ENCODE measurements at places on chromosomes 4 and X.
A peak's percentile ranks its signal among the peaks of the same experiment; 100 is the strongest.

- no peak for DNase-seq
Observed at GRCh38 chr4:100984901-100985300, 362.4 kb downstream of the PPP3CA start.

GRCh38 chr4:81440949-81441348, 30.8 kb downstream of the RASGEF1B start:
- DNase-seq: no peak

- no peak for DNase-seq
Observed at GRCh38 chrX:71067089-71067488, 1.0 kb downstream of the SNX12 start.

- peak; percentile 44 for DNase-seq
Observed at GRCh38 chrX:111519215-111519614, 7.8 kb downstream of the SERTM2 start.

GRCh38 chrX:119698845-119699244, 5.9 kb upstream of the SEPTIN6 start:
- peak; percentile 35 for DNase-seq

Measured in MV-4-11 (cell line).